ENCODE measurements at places on chromosomes 2 and 18.

DNA sequence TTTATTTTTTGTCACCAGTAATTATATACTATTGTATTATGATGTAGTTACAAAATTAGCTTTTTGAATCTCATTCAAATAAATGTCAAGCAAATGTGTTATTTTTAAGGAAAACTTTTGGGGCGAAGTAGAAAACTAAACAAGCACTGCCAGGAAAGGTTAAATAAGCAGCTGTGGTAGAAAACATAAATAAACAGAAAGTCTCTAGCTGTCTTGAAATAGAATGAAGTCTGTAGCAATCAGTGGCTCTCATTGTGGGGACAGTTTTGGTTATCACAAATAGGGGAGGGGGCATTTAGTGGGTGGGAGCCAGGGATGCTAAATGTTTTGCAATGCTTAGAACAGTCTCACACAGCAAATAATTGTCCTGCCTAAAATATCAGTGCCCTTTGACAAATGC lies 3.4 kb downstream of the INSIG2 start:
- DNase-seq = no peak

GRCh38 chr2:217367464-217367863 lies 507.6 kb upstream of the TNP1 start:
- peak; percentile 82 for DNase-seq

GRCh38 chr2:196660244-196660643 lies 20.7 kb downstream of the CCDC150 start:
- peak; percentile 88 for DNase-seq

DNA sequence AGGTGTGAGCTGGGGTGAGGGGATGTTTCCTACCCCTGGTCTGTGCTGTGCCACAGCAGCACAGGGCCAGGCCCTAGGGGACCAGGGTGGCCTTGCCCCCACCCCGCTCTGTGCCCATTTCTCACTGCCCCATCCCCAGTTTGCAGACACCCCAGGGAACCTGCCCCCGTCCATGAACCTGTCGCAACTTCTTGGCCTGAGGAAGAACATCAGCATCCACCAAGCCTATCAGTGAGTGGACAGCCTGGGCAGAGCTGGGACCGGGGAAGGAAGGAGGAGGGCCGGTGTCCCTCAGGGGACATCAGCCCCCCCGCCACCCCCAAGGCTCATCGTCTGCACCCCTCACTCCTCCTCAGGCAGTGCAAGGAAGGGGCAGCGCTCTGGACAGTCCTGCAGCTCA lies 7.5 kb downstream of the PROM2 start:
- no peak for DNase-seq

GRCh38 chr2:10283106-10284062 lies 19.3 kb upstream of the HPCAL1 start:
- DNase-seq = peak; percentile 96

DNA sequence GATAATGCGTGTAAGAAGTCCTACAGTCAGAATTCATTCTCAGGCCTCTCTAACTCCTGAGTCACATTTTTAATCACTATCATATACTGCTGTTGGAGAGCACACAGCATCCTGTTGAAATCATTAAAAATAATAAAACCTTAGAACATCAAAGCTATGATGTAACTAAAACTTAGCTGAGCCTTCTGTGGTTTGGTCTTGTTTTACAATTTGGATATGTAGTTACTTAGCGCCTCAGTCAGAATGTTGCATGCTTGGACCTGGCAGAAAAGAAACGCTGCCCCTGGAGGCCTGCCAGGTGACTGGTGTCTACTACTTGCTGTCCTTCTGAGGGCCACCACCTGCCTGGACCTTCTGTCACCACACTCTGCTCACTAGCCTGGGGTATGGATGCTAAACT lies 261.1 kb upstream of the RASGRP3 start:
- DNase-seq = peak; percentile 83

- DNase-seq = no peak
Measured at GRCh38 chr2:142862847-142863246, 14.6 kb upstream of the KYNU start.

Measured in EL (cell line).